ENCODE measurements at places on chromosomes 3 and 15. TPM values are rescaled to one million over a fixed set of nuclear protein-coding genes. Genes with fewer than 3 reads are reported as not detected.

ZSCAN2 gene
- total RNA-seq, result 4.2 TPM

RABL3 gene
- total RNA-seq, result 12.8 TPM

BAHD1 gene
- total RNA-seq, result 9.4 TPM

SAMMSON gene
- total RNA-seq, result not detected

PLXNA1 gene
- 8.2 TPM for total RNA-seq

KIF15 gene
- 3.0 TPM for total RNA-seq

AADACL2 gene
- not detected for total RNA-seq

POTEB gene
- not detected for total RNA-seq

DNA sequence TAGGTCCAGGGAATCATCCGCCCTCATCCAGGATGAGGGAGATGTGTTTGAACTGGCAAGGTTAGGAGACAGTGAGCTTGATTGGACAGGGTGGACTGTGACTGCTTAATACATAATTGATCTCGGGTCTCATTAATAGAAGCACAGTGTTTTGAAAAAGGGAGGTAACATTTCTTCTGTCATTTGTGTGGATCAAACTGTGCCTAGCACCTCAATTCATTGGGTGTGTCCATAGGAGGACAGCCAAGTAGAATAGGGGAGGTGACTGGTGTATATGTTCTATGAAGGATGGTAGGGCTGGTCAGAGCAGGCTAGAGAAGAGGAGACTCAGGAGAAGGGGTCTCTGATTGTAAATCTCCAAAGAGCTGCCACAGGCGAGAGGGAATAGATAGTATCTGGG is 2.8 kb upstream of the INSYN1 start:
- H3K4me3 ChIP-seq, result no peak overlapping the region
- no peak for DNase-seq
- no peak overlapping the region for H3K27ac ChIP-seq

DNA sequence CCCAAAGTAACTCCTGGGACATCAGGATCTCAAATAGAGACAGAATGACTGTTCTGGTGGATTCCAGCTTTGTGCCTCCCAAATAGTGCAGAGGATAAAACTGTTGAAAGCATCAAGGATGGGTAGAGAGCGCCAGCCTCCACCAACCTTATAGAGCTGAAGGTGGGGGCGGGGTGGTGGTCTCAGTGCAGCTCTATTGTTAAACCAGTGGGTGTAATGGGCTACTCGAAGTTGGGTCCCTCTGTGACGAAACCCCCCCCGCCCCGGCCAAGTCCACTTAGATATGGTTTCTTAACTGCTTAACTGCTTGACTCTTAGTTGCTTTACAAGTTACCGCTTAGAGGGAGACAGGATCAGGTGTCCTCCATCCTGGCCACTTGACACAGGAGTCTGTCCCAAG is 22.7 kb downstream of the DHX30 start:
- H3K27me3 ChIP-seq, result no peaks in the 10 kb centered on the region
- DNase-seq, result no peak
- H3K27ac ChIP-seq, result peak overlapping the region; percentile 86
- no peaks in the 10 kb centered on the region for H3K4me1 ChIP-seq
- H3K36me3 ChIP-seq, result peaks cover 52% of the 10 kb centered on the region

DNA sequence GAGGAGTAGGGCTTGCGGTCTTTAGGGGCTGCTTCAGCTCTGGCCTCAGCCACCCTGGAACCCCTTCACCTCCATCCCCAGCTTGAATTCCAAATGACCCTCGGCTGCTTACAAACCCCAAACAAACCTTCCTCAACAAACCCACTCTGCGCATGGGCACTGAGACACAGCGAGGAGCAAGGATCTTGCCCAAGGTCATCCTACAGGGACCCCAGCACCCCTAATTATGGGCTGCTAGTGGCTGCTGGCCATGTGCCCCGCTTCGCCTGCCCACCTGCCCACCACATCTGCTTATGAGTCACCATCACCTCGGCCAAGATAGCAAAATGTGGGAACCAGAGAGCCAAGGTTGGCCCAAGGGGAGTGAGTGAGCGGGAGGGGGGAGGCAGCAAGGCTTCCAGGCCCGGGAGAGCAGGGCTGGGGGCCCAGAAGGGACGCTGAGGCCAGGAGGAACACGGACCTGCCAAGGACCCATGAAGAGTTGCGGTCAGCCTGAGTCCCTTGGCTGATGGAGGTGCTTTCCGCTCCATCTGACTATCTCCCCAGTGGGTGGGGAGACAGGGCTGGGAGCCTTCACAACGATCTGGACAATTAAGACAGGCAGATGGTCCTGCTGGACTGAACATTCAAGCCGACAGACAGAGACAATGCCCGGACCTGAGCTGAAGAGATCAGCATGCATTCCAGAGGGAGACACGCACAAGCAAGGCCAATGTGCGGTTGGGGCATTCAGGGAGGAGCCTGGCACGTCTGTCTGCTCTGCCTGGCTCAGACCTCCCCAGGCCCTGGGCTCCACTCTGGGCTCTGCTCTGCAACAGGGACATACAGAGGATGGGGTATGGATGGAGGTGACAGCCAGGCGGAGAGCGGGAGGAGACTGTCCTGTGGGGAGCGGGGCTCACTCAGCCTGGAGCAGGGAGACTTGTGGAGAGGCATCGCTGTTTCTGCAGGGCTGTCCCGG is 10.8 kb upstream of the GRIP2 start:
- no peak overlapping the region for H3K27ac ChIP-seq
- peaks cover 18% of the 10 kb centered on the region for H3K27me3 ChIP-seq
- H3K4me1 ChIP-seq, result no peaks in the 10 kb centered on the region
- H3K4me3 ChIP-seq, result no peak overlapping the region

DNA sequence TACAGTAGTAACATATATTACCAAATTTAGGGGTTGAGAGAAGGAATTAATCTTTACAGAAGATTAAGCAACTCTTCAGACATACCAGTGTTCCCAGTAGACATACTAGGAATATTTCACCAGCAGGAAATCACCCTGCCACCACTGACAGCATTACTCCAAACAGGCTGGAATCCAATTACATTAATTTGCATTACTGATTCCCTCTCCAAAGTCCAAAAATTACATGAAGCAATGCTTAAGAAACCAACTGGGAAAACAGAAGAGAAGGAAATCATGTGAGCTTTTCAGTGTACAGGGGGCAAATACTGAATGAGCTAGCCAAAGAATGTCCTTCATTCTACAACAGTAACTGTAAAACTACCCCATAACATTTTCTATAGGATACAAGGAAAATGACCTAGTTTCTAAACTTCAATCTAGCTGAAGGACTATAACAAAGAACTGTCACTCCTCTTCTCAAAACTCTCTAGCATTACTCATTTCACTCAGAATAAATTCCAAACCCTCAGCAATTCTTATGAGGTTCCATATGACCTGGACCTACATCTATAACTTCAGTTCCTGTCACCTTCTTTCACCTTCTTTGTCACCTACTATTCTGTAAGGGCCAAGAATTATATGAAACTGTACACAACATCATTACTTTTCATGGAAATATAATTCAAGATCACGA is 72.7 kb downstream of the INO80 start:
- no peak overlapping the region for H3K4me3 ChIP-seq
- no peak overlapping the region for H3K27ac ChIP-seq
- peaks cover 39% of the 10 kb centered on the region for H3K36me3 ChIP-seq
- no peak for DNase-seq
- no peaks in the 10 kb centered on the region for H3K27me3 ChIP-seq

- no peaks in the 10 kb centered on the region for H3K27me3 ChIP-seq
- no peak for DNase-seq
- no peaks in the 10 kb centered on the region for H3K36me3 ChIP-seq
- H3K27ac ChIP-seq, result no peak overlapping the region
- H3K4me3 ChIP-seq, result no peak overlapping the region
- H3K4me1 ChIP-seq, result no peaks in the 10 kb centered on the region
Observed at GRCh38 chr3:86251781-86252180, 739.2 kb downstream of the VGLL3 start.

- H3K27ac ChIP-seq, result no peak overlapping the region
- no peaks in the 10 kb centered on the region for H3K4me1 ChIP-seq
- no peak overlapping the region for H3K4me3 ChIP-seq
- no peaks in the 10 kb centered on the region for H3K36me3 ChIP-seq
- no peak for DNase-seq
- no peaks in the 10 kb centered on the region for H3K27me3 ChIP-seq
Observed at GRCh38 chr15:69017978-69018377, 3.5 kb downstream of the NOX5 start.

DNA sequence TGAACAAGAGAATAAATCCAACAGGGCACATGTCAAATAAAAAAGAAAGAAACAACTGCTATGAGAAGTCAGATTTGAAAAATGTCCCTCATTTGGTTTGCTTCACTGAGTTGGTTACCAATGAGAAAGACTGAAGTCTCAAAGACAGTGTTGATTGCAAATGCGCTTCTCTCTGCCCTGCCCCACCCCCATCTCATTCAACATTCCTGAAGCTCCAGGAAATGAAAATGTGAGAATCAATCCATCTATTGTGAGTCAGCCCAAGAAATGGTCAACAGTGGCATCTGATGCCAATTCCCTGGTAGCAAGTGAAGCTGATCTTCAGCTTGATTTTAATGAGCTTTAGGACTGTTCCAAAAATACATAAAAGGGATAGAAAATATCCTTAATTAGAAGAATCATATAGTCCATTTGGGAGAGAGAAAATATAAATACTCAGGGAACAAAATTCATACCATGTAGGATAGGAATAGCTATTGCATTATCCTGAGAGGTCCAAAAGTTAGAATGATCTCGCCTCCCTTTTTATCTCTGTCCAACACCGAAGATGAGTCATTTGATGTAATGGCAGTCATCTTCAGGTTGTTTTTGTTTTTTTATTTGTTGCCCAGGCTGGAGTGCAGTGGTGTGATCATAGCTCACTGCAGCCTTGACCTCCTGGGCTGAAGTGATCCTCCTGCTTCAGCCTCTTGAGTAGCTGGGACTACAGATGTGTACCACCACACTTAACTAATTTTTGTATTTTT is 200.3 kb upstream of the UMPS start:
- no peak for DNase-seq
- H3K4me1 ChIP-seq, result no peaks in the 10 kb centered on the region
- H3K27me3 ChIP-seq, result no peaks in the 10 kb centered on the region
- H3K4me3 ChIP-seq, result no peak overlapping the region
- no peak overlapping the region for H3K27ac ChIP-seq
- no peaks in the 10 kb centered on the region for H3K36me3 ChIP-seq

DNA sequence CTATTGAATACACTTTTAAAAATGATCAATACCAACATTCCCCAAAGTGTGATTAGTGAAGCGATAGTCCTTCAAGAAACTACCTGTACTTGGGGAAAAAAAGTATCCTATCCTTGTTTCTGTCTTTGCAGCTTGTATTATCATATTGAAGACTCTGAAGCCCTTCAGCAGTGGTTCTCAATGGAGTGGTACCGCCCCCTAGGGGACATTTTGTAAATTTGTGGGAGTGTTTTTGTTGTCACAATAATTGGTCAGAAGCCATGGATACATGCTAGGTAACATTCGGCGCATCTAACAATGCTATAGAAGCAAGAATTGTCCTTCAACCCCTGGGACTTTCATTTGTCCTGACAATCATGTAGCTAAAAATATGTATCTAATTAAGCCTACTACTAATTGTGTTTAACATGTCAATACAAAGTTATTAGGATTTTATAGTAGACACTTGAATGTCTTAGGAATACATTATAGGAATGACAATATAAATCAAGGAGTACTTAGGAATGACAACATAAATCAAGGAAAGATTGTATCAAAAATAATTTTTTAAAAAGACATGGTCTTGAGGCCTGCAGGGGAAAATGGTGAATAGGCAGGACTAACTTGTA is 53.7 kb downstream of the NMD3 start:
- no peak for DNase-seq
- no peak overlapping the region for H3K4me3 ChIP-seq
- H3K4me1 ChIP-seq, result no peaks in the 10 kb centered on the region
- no peak overlapping the region for H3K27ac ChIP-seq

DNA sequence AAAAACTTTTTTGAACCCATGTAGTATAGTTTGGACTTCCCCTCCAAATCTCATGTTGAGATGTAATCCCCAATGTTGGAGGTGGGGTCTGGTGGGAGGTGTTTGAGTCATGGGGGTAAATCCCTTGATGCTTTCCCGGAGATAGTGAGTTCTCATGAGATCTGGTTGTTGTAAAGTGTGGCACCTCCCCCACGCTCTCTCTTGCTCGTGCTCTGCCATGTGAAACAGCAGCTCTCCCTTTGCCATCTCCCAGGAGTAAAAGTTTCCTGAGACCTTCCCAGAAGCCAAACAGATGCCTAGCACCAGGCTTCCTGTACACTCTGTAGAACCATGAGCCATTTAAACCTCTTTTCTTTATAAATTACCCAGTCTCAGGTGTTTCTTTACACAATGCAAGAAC is 16.0 kb upstream of the RNU6-1 start:
- no peak for DNase-seq
- H3K36me3 ChIP-seq, result no peaks in the 10 kb centered on the region
- H3K27me3 ChIP-seq, result no peaks in the 10 kb centered on the region
- H3K4me1 ChIP-seq, result peaks cover 9% of the 10 kb centered on the region

- DNase-seq, result no peak
- peaks cover 11% of the 10 kb centered on the region for H3K4me1 ChIP-seq
- no peaks in the 10 kb centered on the region for H3K36me3 ChIP-seq
- no peaks in the 10 kb centered on the region for H3K27me3 ChIP-seq
Observed at GRCh38 chr3:9727041-9727595, 4.4 kb upstream of the BRPF1 start.

DNA sequence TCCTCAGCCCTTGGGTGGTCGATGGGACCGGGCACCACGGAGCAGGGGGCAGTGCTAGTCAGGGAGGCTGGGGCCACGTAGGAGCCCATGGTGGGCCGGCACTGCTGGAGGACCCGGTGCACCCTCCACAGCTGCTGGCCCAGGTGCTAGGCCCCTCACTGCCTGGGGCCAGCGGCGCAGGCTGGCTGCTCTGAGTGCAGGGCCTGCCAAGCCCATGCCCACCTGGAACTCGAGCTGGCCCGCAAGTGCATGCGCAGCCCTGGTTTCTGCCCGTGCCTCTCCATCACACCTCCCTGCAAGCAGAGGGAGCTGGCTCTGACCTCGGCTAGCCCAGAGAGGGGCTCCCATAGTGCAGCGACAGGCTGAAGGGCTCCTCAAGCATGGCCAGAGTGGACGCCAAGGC is 42.1 kb downstream of the KLHDC8B start:
- H3K36me3 ChIP-seq, result no peaks in the 10 kb centered on the region
- H3K4me3 ChIP-seq, result no peak overlapping the region
- H3K27ac ChIP-seq, result no peak overlapping the region
- no peaks in the 10 kb centered on the region for H3K4me1 ChIP-seq

DNA sequence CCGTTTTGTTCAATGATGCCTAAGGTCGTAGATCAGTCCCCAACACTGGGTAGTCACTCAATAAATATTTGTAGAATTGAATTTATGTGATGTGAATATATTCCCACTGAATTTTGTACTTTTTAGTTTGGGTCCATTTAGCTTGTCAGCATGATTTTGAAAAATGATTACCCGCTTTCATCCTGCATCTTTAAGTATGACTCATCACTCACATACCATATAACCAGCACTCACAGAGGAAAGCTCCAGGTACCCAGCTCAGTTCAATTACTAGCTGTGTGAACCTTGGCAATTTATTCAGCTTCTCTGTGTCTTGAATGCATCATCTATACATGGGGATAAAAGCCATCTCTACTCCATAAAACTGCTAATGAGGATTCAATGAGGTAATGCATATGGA is 2.2 kb upstream of the MLF1 start:
- no peaks in the 10 kb centered on the region for H3K27me3 ChIP-seq
- no peaks in the 10 kb centered on the region for H3K4me1 ChIP-seq
- H3K36me3 ChIP-seq, result no peaks in the 10 kb centered on the region
- no peak overlapping the region for H3K4me3 ChIP-seq

GRCh38 chr3:31164381-31164780 is 269.9 kb upstream of the GADL1 start:
- no peaks in the 10 kb centered on the region for H3K27me3 ChIP-seq
- H3K36me3 ChIP-seq, result no peaks in the 10 kb centered on the region
- H3K27ac ChIP-seq, result no peak overlapping the region
- H3K4me3 ChIP-seq, result no peak overlapping the region
- DNase-seq, result no peak
